ENCODE measurements at places on chromosomes 7 and 10.

DNA sequence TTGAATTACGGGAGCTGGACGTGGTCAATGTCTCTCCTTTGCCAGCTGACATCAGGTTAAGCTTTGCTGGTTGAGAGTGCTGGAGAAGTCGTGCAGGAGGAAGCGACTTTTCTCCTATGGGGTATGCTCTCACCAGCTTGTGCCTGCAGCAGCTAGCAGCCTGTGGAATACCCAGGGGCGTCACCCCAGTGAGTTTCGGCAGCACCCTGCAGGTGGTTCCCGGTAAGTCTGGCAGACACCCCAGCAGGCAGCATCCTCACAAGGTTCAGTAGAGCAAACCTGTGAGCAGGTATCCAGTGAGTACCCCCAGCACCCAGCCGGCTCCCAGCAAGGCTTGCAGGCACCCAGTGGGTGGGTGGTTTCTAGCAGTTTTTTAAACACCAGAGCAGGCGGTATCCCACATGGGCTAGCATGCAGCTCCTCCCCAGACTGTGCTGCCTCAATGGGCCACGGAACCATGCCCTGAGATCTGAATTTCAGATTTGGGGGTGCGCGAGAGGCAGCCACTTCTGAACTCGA is 74.8 kb upstream of the SVIL start:
- no peak for DNase-seq

DNA sequence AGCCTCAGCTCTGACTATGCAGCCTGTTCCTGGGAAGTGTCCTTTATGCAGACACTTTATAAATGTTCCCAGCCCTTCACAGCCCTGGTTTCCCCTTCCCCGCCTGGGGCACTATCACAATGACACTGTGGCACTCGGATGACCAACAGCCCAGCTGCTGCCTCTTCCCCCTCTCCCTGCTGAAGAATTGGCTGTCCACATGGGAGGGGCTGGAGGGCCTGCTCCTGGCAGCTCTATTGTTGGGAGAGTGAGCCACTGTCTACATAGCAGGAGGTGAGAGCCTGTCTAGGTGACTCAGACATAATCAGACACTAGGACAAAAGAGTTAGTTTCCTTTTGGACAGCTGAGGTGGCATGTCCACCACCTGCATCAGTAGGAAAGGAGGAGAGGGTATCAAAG is 437.5 kb downstream of the PLXNA4 start:
- DNase-seq = no peak

DNA sequence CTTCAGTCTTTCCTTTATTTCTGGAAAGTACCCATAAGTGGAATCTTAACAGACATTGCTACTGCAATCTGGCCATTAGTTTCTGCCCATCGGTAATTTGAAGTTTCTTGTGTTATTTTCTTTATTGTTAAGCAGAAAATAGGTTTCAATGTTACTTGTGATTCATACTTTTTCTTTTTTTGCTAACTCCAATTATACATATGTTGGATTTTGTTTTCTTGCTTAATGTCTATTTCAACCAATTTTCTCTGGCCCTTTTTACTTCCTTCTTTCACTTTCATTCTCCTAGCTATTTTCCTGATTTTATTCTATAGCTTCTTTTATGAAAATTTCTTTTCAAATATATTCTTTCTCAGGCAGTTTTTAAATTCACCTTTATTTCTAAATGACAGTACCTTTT is 457.4 kb downstream of the TCERG1L start:
- DNase-seq = no peak

DNA sequence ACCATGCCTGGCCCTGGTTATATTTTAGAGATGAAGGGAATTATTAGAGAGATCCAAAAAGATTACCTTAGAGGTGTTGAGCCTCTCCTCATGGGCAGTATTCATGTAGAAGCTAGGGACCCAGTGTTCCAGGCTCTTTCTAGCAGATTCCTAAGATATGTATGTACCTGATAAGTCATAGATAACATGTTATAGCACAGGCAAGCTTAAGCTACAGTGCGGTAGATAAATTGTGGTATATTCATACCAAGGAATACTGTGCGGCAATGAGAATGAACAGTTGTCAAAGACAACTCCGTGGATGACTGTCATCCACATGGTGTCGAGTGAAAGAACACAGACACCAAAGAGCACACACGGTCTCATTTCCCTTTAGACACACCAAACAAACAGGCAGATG is 53.1 kb downstream of the TACR2 start:
- no peak for DNase-seq

GRCh38 chr7:106205621-106206222 is 79.1 kb downstream of the NAMPT start:
- no peak for DNase-seq

- DNase-seq = no peak
Measured at GRCh38 chr10:86359111-86359510, 7.5 kb downstream of the GRID1 start.

- no peak for DNase-seq
Measured at GRCh38 chr7:131900785-131901287, 344.4 kb upstream of the PODXL start.

GRCh38 chr10:120700426-120700825 is 150.7 kb upstream of the WDR11 start:
- DNase-seq = no peak

- DNase-seq = no peak
Measured at GRCh38 chr10:72013202-72013945, 49.2 kb downstream of the CHST3 start.

DNA sequence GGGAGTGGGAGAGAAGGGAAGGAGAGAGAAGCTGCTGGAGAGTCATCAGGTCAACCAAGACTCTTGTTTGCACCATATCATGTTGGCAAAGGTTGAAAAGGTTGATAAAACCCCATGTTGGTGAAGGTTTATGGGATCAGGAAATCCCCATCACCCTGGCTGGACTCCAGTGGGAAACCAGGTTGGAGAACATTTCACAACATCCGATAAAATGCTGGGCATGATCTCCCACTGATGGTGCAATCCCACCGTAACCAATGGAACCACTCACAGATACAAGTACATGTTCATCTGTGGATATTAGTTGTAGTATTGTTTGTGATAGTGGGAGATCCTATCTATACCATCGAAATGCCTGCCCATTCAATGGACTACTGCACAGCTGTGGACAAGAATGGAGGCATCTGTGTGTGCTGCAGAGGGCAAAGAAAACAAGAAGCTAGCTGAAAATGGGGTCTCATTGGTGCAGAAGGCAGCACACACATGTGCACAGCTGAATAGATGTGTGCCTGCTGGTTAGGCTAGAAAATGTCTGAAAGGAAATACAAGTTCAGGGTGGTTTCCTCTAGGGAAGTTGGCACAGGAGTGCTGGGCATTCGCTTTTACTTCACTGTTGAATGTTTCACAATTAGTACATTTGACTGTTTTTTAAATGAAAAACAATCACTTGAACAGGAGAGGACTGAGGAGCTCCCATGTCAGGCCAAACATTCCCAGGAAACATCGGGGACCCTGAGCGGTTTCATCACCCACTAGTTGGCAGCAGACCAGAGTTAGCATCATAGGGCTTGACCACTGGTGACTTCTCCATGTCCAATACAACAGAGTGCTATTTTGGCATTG is 80.4 kb upstream of the MGMT start:
- DNase-seq = no peak

Measured in activated T-cell treated with anti-CD3 and anti-CD28 coated beads, Interleukin-2, amount 50 U/mL, for 48 hours (primary cell).